Progenitor cell of endocrine pancreas (in vitro differentiated cells): ENCODE measurements at places on chromosomes 5 and 9.

- no peak for DNase-seq
These were observed 174.3 kb upstream of the RORB start for GRCh38 chr9:74322661-74323314.

DNA sequence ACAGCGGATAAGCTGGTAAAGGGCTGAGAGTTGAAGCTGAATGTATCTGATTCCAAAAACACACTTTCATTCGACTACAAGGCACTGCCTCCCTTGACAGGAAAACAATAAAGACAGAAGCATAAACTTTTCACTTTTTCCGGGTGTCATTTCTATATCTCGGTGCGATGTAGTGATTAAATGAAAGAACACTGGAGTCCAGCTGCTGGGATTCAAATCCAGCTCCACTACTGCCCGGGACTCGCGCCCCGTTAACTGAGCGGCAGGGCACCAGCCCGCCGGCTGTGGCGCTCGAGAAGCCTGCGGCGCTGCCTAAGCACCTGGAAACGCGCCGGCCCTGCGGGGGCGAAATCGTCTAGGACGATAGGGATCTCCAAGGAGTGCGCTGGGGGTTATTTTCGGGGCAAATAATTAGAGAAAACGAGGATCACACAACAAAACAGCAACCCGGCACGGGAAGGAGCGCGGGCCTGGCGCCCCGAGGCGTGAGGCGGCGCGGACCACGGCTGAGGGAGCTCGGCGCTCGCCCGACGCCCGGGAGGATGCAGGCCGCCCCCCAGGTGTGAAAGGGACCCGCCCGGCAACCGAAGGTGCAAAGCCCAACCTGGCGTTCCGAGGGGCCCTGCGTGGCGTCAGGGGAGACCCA lies 837 bp downstream of the UIMC1 start:
- DNase-seq = peak; percentile 51

DNA sequence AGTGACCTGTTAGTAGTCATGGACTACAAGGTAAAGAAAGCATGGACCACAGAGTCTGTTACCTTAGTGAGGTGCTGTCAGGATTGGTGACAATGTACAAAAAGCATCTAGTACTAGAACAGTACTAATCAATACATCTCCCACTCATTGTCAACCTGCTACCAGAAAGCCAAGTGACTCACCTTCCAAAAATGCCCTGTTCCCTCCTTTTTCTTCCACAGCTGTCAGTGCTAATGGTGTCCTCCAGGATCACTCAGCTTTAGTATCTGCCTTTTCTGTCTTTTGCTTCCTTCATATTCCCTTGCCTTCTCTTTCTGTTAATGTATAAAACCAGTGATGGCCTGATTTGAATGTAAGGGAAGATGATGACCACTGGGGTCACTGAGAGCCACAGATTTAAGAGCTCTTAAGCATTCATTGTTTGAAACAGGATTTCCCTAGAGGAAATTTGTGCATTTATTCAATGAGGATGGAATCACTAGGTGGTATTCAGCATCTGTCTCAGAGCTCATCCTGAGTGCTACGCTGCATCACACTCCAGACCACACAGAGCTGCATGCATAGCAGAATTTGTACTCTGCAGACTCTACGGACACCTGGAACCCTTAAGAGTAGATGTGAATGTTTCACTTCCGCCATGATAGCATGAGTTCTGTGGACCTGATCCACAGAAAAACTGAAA lies 71.0 kb downstream of the SV2C start:
- no peak for DNase-seq

GRCh38 chr5:150081541-150082283 lies 4.6 kb downstream of the CSF1R start:
- DNase-seq = no peak

GRCh38 chr9:75111019-75111622 lies 22.8 kb downstream of the OSTF1 start:
- no peak for DNase-seq

DNA sequence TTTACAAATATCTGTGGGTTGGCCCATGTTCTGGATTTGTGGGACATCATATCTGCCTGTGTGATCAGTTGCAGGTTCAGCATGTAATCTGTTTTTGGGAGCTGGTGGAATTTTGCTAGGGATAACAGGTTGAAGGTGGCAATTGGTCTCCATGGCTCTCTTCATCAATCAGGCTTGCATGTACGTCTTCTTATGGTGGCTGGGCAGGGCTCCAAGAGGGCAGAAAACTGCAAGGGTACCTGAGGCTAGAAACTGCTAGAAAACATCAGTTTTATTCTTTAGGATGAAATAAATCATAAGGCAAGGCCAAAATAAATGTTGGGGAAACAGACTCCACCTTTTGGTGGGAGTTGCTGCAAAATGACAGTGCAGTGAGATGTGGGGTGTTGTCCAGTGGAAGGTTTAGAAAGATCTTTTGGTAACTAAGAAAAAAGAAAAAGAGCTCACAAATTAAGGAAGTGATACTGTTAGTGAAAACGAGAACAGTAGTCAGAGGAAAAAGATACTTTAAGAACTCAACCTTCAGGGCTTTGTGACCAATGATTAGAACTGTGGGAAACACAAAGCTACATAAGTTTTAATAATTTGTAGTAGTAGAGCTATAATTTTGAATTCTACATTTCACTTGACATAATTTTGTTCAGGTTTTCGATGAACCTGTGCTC lies 300.7 kb upstream of the IZUMO3 start:
- DNase-seq = no peak

DNA sequence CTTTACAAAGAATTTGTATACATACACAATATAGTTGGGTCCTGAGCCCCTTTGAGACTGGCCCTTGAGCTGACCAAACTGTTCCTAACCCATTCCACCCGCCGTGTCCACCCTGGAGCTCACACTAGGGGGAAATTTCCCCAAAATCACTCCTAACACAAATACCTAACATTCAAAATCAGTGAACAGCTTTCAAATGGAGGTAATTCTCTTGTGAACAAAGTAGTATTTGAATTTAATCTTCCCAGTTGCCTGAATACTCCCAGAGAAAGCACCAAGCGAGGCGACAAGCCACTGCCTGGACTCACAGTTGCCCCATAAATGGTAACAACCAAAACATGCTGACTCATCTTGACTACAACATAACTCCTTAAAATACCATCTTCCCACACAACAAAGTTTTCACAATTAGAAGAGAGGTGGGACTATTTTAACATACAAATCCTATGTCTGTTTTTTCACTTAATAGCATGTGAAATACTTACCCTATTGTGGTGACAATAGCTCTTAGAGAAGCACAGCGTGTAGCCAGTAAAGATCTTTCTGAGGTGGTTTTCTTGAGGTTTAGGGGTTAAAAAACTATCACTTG lies 31.7 kb upstream of the SCAMP1 start:
- DNase-seq = no peak

- DNase-seq = no peak
These were observed 103.5 kb downstream of the ACER2 start for GRCh38 chr9:19512103-19512832.

DNA sequence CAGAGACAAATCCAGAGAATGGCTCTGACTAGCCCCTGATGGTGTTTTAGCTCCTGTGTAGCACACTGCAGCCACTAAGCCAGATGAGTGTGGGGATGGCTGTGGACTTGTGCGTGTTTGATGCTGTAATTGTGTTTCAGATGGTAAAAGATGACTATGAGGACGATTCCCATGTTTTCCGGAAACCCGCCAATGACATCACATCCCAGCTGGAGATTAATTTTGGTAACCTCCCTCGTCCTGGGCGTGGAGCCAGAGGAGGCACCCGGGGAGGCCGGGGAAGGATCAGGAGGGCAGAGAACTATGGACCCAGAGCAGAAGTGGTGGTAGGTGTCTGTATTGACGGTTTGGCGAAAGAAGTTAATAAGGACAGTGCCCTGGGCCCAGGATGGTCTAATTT lies 38.0 kb downstream of the HABP4 start:
- DNase-seq = no peak

DNA sequence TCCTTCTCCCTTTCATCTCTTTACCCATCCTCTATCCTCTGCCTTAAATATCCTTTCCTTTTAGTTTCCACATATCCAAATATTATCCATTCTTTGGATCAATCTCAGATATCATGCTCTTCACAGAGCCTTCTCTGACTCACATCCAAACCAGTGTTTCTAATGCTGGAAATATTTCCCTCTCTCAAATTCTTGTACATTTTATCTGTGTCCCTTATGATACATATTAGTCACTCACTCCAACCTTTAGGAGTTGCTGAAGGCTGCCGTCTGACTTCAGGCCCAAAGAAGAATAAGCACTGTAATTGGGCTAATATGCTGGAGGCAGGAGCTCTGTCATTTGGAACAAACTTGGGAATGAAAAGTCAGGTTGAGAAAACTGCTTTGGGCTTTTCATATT lies 156.4 kb upstream of the RUSC2 start:
- no peak for DNase-seq

- no peak for DNase-seq
These were observed 4.5 kb upstream of the LMX1B start for GRCh38 chr9:126609191-126609590.

DNA sequence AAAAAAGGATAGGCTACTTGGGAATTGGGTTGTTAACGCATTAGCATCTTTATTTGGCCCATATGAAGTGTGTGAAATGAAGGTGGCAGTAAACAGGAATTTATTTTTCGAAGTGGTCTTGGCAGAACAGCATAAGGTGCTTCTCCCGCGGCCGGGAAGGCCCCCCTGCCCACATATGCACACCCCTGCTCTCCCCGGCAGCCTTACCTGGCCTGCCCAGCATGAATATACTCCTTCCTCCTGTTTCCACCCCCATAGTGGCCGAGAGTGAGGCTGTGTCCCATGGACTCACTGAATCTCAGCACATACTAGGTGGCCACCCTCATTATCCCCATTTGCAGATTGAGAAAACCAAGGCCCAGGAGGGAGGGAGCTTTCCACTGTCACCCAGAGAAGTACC lies 54.0 kb upstream of the OLFM1 start:
- DNase-seq = no peak

DNA sequence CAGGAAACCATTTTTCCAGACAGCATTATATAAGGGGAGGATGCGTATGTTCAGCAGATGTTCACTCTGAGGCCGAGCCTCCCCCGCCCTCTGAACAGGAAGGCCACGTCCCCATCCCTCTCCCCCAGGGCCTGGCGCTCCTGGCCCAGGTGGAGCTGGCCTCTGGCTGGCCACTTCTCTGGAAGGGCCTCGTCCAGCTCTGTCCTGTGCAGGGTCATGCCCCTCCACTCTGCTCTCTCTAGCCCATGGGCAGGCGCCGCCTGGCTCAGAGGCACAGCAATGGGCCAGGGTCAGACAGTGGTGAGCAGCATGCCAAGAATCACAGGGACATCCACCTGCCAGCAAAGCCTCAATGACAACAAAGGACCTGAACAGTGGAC lies 34.2 kb downstream of the ADAMTS2 start:
- no peak for DNase-seq
